ENCODE measurements at places on chromosomes 11 and 22. TPM values are rescaled to one million over a fixed set of nuclear protein-coding genes. Genes with fewer than 3 reads are reported as not detected.

Gene TMEM86A
- 5.3 TPM for total RNA-seq

Gene PRODH
- 0.55 TPM for total RNA-seq

Gene HOATZ
- not detected for total RNA-seq

Gene CRYBB3
- not detected for total RNA-seq

Gene OR8D4
- not detected for total RNA-seq

Gene FOSL1
- total RNA-seq, result 8.9 TPM

Gene KCTD17
- 14.0 TPM for total RNA-seq

- no peak for DNase-seq
Observed at GRCh38 chr22:36466258-36466657, 15.2 kb downstream of the TXN2 start.

DNA sequence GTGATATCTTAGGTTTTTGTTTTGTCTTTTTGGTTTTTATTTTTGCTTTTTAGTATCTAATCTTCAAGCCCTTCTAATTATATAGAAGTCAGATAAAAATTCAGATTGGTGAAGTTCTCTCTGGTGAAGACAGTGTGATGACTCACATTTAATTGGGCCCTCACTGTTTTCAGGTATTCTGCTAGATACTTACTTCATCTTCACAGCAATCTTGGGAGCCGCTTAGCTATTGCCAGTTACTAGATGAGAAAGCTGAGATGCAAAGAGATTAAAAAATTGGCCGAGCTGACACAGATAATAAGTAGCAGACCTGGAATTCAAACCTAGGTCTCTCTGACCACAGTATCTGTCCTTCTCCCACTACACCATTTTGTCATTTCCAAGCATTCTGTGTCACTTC lies 75.0 kb downstream of the PPP2R1B start:
- no peak for DNase-seq

DNA sequence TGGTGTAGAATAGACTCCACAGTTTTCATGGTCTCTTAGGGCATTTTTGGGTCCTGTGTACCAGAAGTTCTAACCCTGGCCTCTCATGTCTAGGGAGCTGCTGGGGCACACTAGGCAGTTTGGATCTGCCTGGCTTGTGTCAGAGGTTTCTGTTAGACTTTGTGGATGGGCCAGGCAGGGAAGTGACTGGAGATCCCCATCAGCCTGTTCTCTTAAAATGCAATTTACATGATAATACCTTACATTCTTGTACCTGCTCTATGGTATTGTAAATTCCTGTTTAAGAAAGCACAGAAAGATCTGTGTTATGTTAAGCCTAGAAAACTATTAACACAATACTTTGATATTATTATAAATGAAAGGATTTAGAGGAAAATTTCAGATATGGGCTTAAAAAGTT lies 104.0 kb downstream of the ARHGAP42 start:
- no peak for DNase-seq

GRCh38 chr22:49664371-49664881 lies 163.2 kb downstream of the BRD1 start:
- DNase-seq, result no peak

GRCh38 chr11:129061492-129062230 lies 119.0 kb upstream of the TP53AIP1 start:
- DNase-seq, result no peak

DNA sequence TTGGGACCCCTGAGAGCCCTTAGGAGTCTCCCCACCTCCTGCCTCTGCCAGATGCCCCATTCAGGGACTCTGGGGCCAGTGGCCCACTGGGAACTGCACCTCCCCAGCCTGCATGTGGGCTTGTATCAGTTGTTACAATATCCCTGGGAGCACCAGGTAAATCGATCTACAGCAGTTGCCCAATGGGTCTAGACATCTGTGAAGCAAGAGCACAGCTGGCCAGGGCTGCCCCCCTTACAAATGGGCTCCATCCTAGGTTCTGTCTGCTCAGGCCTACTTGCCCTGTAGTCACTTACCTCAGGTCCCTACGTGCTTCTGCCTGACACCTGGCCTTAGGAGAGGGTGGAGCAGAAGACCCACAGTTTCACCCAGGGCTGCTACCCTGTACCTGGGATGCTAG lies 62.7 kb downstream of the HIRA start:
- DNase-seq, result no peak

DNA sequence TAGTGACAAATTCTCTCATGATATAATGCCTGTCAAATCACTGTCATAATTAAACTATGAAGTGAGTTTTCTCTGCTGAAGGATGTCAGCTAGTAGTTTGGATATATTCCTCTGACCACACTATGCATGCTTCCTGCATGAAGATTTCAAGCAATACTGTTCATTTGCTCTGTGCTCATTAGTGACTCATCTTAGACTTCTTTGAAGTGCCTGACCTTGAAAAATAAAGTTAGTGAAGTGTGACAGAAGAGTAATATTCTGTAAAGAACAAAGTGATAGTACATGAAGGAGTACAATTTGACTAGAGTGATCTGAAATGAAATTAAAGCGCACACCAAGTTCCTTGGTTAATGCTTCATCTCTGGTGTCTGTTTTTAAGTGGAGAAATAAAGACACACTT lies 629.5 kb upstream of the ANO3 start:
- no peak for DNase-seq

DNA sequence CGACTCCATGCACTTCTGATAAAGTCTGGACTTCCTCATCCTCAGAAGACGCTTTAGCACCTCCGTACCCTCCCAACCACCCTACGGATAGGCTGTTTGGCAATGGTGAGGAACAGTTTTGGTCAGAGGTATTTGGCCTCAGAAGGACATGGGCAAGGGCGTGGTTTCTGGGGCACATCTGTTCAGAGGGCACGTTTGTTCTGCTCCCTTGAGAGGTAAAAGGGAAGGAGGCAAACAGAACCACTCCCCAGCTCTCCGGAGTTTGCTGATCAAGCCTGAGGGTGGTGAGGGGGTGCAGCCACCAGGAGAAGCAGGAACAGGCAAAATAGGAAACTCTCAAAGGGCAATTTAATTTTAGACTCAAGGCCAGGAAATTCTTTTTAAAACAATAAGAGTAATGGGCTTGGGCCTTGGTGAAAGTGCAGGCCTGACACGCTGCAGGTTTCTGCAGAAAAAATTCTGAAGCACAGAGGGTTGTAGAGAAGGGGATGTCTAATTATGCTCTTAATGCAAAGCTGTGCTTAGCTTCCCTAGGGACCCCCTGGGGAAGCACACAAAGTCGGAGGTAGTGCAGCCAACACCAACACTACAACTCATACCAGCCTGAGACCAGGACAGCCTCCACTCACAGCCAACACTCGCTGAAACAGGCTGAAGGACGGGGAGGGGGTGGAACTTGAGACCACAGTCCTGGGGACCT lies 23.3 kb downstream of the ETS1 start:
- DNase-seq, result no peak

GRCh38 chr11:132347156-132348090 lies 977.0 kb downstream of the NTM start:
- DNase-seq, result no peak

- no peak for DNase-seq
Observed at GRCh38 chr11:28983780-28984179, 875.6 kb downstream of the METTL15 start.

DNA sequence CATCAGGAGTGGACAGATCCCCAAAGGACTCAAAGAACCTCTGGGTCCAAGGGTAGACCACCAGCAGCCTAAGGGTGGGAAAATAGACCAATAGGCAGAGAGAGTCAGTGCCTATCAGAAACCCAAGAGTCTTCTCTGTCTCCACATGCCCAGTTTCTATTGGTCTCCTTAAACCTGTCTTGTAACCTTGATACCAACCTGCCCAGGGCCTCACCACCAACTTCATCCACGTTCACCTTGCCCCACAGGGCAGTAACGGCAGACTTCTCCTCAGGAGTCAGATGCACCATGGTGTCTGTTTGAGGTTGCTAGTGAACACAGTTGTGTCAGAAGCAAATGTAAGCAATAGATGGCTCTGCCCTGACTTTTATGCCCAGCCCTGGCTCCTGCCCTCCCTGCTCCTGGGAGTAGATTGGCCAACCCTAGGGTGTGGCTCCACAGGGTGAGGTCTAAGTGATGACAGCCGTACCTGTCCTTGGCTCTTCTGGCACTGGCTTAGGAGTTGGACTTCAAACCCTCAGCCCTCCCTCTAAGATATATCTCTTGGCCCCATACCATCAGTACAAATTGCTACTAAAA lies at the start of gene HBB:
HBB (minus strand) TSS at position 340 of the 579 bp plus-strand sequence; CDS start at position 290, 50 bp downstream.
- DNase-seq, result no peak

DNA sequence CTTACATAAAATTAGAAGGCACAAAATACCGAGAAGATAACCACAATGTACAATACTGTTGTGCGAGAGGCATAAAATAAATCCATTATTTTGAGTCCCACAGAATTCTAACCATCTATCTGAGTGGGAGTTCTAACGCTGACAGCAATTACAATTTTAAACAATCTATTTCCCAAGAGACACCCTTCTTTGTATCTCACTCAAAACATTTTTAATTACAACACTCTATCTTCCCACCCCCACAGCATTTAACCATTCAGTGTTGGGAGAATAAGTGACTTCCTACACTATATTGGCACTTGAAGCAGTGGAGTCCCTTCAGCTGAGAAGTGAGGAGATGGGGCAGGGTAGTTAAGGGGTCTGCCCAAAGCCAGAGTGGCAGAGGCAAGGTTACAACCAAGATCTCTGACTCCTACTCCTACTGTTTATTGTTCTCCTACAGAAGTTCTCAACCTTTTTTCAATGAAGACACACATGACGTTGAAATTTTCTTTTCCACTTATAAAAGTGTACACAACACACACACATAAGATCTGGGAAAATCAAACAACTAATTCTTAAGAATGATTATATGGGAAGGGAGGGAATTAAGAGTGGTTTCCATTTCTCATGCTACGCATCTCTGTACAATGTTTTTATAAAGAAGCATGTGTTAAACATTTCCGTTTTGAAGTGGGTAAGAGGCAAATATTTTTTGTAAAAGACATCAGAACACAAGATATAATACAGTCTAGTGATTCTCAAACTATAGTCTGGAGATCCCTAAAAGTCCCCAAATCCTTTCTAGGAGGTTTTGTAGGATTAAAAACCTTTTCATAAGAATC lies 10.9 kb downstream of the SLC25A17 start:
- DNase-seq, result peak; percentile 40

DNA sequence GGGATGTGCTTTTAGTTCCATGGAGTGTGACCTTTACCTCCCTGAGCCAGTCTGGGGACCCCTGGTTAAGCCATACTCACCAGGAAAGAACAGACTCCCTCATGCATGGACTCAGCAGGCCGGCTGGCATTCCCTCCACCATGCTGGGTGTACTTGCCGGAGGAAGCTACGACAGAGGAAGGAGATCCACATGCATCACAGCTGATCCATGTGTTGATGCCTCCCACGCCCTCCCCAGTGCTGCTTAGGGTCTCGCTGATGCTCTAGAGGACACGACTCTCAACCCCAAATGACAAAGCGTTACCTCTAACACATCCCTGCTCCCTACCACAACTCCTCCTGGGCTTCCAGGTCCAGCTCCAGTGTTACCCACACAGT lies 39.8 kb downstream of the GAB4 start:
- no peak for DNase-seq

GRCh38 chr11:80722629-80723028 lies 1281.8 kb upstream of the TENM4 start:
- DNase-seq, result no peak

DNA sequence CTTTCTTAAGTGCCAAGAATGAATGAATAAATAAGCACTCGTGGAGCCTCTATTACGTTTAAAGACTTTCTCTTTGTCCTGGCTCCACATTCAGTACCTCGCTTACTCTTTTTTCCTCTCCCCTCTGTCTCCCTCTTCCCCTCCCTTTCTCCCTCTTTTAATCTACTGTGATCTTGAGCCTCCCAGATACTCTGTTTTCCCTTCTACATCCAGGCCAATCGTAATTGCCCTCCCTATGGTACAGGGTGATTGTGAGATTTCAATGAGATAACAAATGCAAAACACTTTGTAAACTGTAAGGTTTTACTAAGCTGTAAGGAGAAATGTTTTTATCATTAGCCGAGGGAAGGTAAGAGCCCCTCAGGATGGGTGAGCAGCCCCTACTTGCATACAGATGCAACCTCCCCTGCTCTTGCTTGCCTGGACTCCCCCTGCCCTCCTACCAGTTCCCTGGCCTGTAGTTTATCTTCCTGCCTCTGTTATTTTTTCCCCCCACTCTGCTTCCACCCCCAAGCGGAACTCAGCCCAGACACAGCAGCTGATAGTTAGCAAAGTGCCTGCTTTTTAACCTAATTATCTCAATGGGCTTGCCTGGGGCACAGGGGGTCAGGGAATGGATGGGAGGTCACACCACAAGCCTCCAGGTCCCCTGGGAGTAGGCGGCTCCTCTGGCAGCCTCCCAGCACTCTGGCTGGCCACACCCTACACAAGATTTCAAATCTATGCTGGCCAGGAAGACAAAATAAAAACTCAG lies 76.9 kb upstream of the CADM1 start:
- no peak for DNase-seq

- DNase-seq, result no peak
Observed at GRCh38 chr22:40412441-40412840, 42.0 kb downstream of the SGSM3 start.

GRCh38 chr11:123357990-123358827 lies 71.9 kb upstream of the GRAMD1B start:
- peak; percentile 38 for DNase-seq

GRCh38 chr11:65868076-65868667 lies 4.4 kb downstream of the EFEMP2 start:
- DNase-seq, result peak; percentile 42

DNA sequence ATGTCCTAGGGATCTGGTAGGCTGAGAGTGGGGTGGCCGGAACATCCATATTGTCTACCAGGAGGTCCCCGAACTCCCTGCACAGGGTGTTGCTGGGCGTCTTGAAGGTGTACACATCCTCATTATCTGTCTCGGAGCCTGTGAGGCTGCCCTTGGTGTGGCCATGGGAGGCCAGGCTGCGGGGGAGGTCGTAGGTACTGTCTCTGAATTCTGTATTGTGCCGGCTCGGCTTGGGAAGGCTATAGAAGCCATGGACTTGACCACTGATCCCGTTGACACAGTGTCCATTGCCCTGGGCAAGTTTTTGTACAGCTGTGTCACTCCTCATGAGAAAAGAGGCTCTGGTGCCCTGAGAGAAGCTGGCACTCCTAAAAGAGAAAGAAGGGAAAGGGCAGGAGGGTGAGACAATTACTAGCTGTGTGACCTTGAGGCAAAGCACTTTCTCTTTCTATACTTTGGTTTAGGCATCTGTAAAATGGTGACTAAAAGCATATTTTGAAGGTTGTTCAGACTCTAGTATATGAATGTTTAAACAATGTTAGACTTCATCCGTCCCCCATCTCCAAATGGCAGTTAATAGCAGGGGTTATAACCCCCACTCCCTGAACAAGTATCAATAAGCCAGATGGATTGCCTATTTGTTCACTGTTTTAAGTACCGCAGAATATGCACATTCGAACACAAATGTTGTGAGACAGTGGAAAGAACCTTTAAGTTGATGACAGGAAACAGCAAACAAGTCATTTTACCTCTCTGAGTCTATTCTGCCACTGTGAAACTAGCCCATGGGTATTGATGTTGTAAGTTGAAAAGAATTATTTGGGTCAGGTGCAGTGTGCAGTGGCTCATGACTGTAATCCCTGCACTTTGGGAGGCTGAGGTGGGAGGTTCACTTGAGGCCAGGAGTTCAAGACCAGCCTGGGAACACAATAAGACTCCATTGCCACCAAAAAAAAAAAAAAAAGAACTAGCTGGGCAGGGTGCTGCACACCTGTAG lies 38.3 kb downstream of the USP35 start:
- no peak for DNase-seq

- DNase-seq, result peak; percentile 72
Observed at GRCh38 chr11:68038718-68039525, at the start of gene TCIRG1. TSS of gene TCIRG1 (plus strand) at chr11:68039025. CDS start at chr11:68041272, 2,247 bp downstream.

- DNase-seq, result no peak
Observed at GRCh38 chr11:72629266-72629665, 45.0 kb downstream of the PDE2A start.
